ENCODE measurements at places on chromosomes 3 and 15.

GRCh38 chr15:73231661-73232419, 136.9 kb downstream of the HCN4 start:
- DNase-seq, result no peak

DNA sequence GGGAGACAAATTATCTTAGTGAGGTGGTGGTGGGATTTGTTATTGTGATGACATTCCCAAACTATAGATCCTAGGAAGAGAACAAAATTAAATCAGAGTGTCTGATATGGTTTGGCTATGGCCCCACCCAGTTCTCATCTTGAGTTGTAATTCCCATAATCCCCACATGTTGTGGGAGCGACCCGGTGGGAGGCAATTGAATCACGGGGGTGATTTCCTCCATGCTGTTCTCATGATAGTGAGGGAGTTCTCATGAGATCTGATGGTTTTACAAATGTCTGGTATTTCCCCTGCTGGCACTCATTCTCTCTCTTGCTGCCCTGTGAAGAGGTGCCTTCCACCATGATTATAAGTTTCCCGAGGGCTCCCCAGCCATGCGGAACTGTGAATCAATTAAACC, 62.0 kb downstream of the RPL22L1 start:
- no peak for DNase-seq

DNA sequence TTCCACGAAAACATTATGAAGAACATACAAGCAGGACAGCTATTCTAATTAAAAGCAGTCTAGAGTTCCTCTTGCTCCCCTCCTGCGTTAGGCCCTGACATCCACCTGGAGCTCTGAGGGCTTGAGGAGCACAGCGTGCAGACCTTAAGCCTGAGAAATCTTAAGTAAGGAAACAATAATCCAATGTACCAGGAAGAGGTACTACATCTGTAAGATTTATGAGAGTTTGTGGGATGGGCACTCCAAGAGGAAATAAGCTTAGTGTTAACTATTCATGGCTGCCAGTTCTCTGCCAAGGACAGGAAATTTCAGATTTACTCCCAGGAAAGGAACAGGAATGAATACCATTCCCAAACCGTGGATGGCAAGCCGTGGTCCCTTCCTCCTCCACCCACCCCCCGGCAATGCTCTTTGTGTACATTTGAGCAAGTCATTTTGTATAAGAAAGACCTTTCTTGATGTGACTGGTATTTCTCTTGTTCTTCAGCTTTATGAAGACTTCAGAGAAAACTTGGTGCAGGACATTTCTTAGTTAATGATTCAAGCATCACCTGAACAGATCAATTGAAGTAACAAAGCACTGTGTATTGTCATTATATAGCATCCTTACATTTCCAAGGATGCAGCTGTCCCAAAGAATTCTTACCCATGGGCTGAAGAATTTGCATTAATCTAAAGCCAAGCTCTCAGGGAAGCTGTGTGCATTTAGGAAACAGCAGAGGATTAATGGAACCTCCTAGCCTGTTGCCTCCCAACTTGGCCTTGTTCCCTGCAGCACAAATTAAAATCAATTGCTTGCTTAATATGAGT, 28.8 kb upstream of the VILL start:
- DNase-seq, result no peak

DNA sequence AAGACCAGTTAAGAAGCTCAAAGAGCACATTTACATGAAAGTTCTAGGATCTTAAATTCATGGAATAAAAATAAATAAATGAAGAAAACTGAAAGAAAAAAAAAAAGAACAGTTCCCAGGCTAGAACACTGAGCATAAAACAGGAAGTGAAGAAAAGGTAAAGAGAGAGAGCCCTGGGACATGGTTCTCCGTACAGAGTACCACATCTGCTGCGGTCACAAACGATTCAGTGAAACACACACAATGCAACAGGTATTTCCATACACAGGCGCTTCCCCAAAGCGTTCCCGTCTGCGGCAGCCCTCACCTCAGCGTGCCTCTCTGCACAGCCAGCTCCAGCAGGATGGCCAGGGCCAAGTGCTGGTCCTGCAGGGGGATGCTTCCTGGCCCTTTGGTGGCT, 49.4 kb downstream of the HERC2 start:
- DNase-seq, result no peak

GRCh38 chr3:55405436-55405835, 81.7 kb downstream of the WNT5A start:
- DNase-seq, result no peak

DNA sequence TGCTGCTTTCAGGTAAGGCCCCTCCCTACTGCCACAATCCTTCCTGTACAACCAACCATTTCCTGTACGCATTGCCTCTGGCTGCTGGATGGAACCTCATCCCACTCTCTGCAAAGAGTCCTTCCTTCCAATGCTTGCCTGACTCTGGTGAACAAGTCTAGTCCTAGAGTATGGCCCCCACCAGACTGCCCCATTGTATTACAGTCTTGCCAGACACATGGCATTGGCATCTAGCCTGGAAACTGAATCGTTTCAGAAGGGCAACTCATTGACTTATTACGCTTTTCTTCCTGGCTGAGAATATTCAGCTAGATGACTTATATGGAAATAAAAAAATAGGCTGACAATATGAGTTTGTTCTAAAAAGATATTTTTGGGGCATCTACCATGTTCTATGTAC, 170.3 kb downstream of the SUCLG2 start:
- DNase-seq, result no peak

DNA sequence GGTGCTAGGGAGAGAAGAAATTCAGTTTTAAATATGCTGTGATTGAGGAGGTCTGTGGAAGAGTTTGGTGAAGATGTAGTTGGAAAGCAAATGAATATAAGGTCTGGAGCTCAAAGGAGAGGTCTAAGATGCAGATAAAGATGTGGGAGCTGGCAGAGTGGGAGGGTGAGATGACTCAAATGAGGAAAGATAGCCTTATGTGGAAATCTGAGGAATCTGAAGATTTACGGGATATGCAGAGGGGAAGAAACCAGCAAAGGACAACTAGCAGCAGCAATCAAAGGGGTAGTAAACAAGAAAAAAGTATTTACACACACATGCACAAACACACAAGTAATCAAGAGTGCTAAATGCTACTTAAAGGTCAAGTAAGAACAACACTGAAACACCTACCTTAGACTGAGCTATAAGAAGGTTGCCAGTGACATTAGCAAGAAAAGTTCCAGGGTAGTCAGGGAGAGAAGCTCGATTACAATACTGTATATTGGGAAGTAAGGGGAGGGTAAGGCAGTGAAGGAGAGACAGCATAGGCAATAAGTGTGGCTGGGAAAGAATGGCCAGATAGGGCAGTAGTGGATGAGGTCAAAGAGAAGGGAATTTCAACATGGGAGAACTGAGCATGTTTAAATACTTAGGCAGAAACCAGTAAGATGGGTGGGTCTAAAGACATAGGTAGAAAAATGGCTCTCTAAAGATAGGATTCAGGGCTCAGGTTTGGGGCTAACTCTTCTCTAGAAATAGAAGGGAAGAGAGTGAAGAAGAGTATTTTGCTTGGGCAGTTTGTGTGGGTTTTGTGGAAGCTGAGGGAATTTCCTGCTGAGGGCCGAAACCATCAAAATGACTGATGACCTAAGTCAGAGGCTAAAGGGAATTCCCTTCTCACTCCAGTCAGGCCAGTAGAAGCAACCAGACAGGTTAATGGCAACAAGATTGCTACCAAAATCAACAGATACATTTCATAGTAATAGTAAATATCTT, 8.9 kb downstream of the CMTM6 start:
- DNase-seq, result no peak

GRCh38 chr3:193040836-193041672, 123.4 kb upstream of the MB21D2 start:
- DNase-seq, result no peak

Measured in ascending aorta (tissue), 2 donors.